ENCODE measurements at places on chromosomes 3 and 15.
A peak's percentile ranks its signal among the peaks of the same experiment; 100 is the strongest.

DNA sequence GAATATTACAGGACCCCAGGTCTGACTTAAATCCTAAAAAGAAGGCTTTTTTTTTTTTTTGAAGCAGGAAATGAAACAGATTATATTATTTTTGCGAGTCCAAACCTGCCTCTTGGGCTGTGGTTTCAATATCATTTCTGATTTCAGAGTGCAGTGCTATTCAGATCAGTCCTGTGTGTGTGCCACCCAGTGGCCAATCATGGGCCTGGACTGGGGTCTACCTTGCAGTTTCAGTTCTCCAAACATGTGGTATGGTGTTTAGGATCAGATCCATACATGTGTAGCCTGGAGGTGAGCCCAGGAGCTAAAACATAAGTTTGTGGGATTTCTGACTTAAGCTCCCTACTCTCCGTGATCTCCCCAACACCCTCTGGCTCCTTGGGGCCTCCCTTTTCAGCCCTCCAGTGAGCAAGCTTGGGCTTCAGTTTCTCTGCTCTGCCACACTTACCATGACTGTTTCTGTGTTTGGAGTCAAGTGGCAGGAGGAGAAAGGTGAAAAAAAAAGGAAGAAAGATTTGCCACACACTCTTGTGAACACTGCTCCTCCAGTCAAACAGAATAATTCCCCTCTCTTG lies 12.1 kb upstream of the THSD4 start:
- no peak for DNase-seq

GRCh38 chr15:52464040-52464439 lies 64.6 kb downstream of the MYO5A start:
- no peak for DNase-seq

- no peak for DNase-seq
Observed at GRCh38 chr15:68626283-68626682, 47.5 kb downstream of the CORO2B start.

- no peak for DNase-seq
Observed at GRCh38 chr15:52220251-52220650, 29.1 kb upstream of the GNB5 start.

GRCh38 chr15:75817138-75817935 lies 25.9 kb upstream of the UBE2Q2 start:
- DNase-seq = no peak

DNA sequence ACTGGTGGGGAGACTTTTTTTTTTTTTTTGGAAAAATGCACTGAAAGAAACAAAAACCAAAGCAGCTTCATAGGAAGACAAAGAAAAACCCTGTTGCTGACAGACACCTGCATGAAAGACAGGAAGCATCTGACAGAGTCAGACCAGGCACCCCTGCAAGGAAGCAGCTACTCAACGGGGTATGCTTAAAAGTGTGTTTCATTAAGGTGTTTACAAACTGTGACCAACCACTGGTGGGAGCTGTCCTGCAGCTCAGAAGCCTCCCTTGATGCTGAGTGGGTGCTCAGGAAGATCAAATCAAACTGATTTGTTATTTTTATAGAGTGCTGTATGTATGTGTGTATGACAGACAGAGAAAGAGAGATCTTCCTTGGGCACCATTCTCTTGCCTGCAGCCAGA lies 34.7 kb upstream of the AGBL1 start:
- DNase-seq = no peak

GRCh38 chr3:21825684-21826083 lies 74.7 kb upstream of the ZNF385D start:
- DNase-seq = no peak

GRCh38 chr3:25587094-25587493 lies 77.6 kb downstream of the TOP2B start:
- DNase-seq = no peak

- DNase-seq = no peak
Observed at GRCh38 chr3:25094932-25095685, 333.0 kb upstream of the RARB start.

GRCh38 chr15:72358650-72359171 lies 17.1 kb downstream of the HEXA start:
- peak; percentile 21 for DNase-seq

DNA sequence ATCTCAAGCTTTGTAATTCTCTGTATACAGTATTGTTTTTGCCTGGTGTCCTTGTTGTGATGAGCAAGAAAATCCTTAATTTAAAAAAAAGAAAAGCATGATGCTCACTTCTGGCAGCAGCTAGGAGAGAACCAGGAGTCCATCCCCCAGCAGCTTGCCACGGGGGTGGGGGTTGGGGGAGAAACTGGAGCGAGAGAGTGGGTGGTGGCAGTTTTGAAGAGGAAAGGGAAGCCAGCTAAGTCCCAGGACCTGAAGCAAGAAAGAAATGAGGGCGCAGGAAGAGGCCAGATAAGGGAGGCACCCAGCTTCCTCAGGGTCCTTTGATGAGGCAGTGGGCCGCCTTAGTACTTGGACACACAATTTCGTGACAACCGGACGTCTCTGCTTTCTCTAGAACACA lies 23.5 kb downstream of the CHAC1 start:
- DNase-seq = no peak

- DNase-seq = no peak
Observed at GRCh38 chr15:56719774-56720555, 13.3 kb downstream of the ZNF280D start.

DNA sequence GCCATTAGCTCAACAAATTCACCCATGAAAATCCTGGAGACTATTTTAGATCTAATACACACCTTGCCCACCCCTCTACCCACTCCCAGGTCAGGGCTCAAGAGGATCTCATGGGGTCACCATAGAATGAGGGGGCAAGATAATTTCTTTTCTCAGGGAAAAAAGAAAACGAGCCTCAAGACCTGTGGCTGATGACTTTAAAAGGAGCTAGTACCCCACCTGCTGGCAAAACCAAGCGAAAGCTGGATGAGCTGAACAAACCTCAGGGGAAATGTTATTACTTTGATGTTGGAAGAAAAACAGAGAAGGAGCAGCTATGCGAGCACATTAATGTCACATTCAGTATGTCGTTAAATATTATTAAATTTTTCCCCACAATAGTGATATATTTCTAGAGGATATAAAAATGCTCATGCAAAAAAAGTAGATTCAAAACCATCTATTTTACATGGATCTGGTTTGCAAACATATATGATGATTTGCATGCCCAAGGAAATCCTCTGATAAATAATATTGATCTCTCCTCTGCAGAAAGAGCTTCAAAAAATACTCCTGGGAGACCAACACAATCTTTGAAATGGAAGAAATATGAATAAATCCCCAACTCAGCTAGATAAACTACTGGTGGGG lies 37.7 kb downstream of the PLD1 start:
- DNase-seq = no peak

- no peak for DNase-seq
Observed at GRCh38 chr3:137335478-137335877, 377.7 kb downstream of the IL20RB start.

GRCh38 chr3:118850687-118851086 lies 184.0 kb downstream of the IGSF11 start:
- DNase-seq = no peak

GRCh38 chr3:74491874-74492273 lies 122.6 kb downstream of the CNTN3 start:
- no peak for DNase-seq

- no peak for DNase-seq
Observed at GRCh38 chr15:51904931-51905330, 66.6 kb downstream of the LEO1 start.

- DNase-seq = no peak
Observed at GRCh38 chr15:65938604-65939003, 69.3 kb downstream of the RAB11A start.

- no peak for DNase-seq
Observed at GRCh38 chr3:127959041-127959440, 44.0 kb downstream of the KBTBD12 start.

- DNase-seq = no peak
Observed at GRCh38 chr3:141104151-141104821, 53.1 kb downstream of the SPSB4 start.

DNA sequence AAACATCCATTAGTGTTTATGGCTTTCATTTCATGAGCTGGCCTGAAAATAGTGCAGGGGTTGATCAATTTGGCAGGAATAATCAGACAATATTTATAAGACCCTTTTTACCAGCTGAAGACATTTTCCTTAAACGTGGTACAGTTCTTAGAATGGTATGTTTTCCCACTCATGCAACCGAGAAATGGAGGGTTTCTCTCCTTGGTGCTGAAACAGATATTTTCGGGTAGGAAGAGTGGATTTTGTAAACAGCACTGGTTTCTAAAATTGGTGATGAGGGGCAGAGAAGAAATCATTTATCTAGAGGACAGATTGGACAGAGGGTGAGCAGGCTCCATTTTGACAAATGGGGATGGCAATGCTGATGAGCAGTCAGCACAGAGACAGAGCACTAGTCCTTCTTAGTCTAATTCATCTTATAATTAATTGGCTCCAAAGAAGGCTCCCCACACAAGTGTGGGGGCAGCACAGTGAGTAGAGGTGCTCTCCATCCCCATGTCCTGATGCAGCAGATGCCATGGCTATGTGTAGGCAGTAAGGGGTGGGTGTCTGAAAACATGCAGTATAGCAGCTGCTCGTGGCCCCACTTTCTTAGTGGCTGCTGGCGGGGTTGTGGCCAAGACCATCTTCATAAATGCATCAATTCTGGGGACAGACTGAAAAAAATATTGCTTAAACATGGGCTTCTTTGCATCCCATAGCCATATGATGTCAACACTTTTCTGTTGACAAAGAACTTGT lies 18.1 kb upstream of the SLC7A14 start:
- no peak for DNase-seq

GRCh38 chr3:128764863-128765262 lies 38.9 kb downstream of the RAB7A start:
- no peak for DNase-seq

DNA sequence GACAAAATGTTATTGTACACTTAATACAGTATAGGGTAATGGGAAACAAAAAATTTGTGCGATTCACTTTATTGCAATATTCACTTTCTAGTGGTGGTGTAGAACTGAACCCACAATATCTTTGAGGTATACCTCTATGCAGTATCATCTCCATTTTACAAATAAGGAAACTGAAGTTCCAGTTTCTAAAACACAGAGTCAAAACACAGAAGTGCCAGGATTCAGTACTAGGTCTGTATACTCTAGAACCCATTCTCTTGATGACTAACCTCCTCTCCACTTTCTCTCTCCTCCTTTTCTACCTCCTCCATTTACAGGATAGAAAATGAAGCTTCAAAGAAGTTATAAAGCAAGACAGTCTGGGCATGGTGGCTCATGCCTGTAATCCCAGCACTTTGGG lies 62.2 kb downstream of the MB21D2 start:
- no peak for DNase-seq

DNA sequence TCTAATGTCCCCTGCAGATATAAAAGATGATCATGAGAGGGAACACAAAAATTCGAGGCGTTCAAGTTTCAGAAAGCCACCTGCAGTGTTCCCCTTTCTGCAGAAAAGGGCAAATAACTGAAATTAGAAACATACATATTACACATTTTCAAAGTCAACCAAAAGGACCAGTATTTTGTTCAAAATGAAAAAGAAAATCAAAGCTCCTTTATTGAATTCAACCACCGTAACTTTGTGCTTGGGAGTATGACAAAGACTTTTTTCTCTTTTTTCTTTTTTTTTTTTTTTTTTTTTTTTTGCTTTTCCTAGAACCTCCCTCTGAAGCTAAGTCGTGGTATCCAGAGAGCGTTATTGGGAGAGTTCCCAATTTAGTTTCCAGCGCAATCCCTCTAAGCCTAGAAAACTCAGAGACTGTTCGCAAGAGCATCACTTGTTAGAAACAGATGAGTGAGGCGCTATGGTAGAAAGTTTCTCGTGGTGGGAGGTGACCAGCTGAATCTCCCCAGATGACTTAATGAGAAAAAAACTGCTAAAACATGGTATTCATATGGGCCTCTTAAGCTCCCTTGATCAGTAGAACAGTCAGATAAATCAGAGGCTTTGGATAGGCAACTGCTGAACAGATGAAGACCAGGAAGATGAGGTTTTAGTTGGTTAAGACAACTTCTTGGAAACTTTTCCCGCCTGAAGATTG lies 77.4 kb downstream of the MB21D2 start:
- no peak for DNase-seq

DNA sequence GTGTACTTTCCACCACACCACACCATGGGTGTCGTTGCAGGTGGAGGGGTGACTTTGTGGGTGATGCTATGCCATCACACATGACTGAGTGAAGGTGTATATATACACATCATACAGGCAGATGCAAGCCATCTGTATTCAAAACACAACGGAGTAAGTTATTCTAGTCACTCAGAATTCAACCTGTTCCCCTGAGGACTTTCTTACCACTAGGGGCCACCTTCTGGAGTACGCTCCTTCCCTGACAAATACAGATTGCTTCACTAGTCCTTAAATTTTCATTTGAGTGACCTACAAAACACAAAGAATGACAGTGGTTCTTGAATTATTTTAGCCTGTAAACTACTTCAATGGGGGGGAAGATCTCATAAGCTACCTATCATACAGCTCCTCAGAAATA lies 52.8 kb upstream of the NTRK3 start:
- no peak for DNase-seq

DNA sequence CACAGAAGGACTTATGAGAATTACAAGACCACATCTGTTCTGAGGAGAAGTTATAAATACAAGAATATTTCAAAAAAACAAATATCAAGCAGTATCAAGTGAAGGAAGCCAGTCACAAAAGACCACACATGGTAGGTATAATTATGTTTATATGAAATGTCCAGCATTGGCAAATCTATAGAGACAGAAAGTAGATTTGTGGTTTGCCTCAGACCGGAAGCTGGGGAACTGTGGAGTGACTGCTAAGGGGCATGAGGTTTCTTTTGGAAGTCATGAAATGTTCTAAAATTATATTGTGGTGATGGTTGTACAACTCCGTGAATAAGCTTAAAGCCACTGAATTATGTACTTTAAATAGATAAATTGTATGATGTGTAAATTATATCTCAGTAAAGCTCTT lies 136.9 kb downstream of the FRMD5 start:
- DNase-seq = no peak

DNA sequence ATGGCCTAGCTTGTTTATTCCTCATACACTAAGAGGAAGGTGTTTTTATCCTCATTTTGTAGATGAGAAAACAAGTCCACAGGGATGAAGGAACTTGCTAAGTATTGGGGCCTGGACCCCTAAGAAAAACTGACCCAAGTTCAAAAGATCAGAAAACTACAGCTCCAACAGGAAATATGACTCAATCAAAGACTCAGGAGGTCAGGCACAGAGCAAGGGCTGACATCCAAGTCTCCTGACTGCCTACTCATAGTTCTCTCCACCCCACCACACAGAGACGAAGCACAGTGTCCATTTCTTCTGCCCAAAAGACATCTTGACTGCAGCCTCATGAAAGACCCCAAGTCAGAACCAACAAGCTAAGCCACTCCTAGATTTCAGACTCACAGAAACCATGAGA lies 26.9 kb upstream of the TPM1 start:
- DNase-seq = no peak

GRCh38 chr3:171860830-171861535 lies 17.8 kb downstream of the TMEM212 start:
- DNase-seq = no peak

GRCh38 chr3:143445118-143445517 lies 325.5 kb downstream of the CHST2 start:
- no peak for DNase-seq

GRCh38 chr3:158790901-158791589 lies 10.8 kb upstream of the MFSD1 start:
- DNase-seq = peak; percentile 2

All from anterior cingulate cortex (tissue), 58 donors.